ENCODE measurements at places on chromosomes 16 and 17.

DNA sequence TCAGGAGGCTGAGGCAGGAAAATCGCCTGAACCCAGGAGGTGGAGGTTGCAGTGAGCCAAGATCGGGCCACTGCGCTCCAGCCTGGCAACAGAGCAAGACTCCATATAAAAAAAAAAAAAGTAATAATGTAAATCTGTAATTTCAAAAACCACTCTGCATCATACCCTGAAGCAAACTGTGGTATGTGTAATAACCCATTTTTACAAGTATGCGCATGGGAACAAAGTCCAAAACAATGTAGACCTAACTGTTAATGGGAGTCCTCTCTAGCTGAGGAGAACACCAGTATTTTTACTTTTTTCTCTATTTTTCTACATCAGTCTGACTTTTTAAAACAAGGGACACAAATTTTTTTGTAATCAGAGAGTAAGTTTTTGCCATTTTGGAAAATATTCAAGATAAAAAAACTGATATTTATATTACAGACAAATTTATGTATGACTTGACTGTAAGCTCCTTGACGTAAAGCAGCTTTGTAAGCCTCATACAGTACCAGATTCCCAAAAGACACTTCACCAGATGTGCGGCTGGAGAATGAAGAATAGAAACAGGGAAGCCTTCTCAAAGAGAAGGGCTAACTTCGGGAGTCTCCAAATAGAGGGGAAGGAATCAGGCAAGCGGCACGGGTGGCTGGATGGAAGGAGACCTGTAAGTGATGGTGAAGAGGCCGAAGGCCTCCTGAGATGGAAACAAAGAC is 25.7 kb downstream of the CMTM4 start:
- DNase-seq, result no peak
- H3K27ac ChIP-seq, result no peak overlapping the region
- H3K4me3 ChIP-seq, result no peak overlapping the region
- no peaks in the 10 kb centered on the region for H3K27me3 ChIP-seq

DNA sequence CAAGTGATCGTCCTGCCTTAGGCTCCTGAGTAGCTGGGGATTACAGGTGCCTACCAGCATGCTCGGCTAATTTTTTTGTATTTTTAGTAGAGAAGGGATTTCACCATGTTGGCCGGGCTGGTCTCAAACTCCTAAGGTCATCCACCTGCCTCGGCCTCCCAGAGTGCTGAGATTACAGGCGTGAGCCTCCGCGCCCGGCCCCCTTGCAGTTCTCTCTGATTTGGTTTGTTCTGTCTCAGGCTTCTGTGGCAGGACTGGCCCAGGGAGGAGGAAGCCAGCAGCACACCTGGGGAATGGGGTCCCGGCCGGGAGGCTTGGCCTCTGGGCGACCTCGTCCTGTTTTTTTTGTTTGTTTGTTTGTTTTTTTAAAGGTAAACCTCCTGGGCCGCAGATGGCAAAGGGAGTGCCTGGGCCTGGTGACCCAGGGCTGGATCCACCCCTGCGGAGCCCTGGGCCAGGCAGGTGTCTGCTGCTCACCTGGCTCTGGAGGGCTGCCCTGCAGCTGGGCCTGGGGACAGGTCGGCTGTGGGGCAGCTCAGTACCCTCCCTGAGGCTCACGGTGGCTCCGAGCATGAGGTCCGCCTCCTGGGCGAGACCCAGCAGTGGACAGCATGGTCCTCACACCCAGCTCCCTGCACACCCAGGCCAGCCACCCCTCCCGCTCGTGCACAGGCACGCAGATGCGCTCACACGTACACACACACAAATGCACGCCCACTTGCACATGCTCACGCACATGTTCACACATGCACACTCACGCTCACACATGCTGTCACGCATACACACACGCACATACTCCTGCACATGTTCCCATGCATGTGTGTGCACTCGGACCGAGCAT is 3.3 kb upstream of the NUDT16L1 start:
- H3K36me3 ChIP-seq, result peaks cover 22% of the 10 kb centered on the region
- H3K27ac ChIP-seq, result no peak overlapping the region
- H3K4me3 ChIP-seq, result no peak overlapping the region
- DNase-seq, result no peak
- peaks cover 22% of the 10 kb centered on the region for H3K4me1 ChIP-seq
- H3K27me3 ChIP-seq, result no peaks in the 10 kb centered on the region

- no peak for DNase-seq
- no peak overlapping the region for H3K4me3 ChIP-seq
- no peak overlapping the region for H3K27ac ChIP-seq
- peaks cover 20% of the 10 kb centered on the region for H3K4me1 ChIP-seq
Measured at GRCh38 chr17:8372422-8372821, 4.1 kb downstream of the KRABD2 start.

- H3K27me3 ChIP-seq, result no peaks in the 10 kb centered on the region
- H3K36me3 ChIP-seq, result peaks cover 41% of the 10 kb centered on the region
- no peak overlapping the region for H3K4me3 ChIP-seq
Measured at GRCh38 chr17:42347198-42347597, 41.0 kb downstream of the STAT3 start.

DNA sequence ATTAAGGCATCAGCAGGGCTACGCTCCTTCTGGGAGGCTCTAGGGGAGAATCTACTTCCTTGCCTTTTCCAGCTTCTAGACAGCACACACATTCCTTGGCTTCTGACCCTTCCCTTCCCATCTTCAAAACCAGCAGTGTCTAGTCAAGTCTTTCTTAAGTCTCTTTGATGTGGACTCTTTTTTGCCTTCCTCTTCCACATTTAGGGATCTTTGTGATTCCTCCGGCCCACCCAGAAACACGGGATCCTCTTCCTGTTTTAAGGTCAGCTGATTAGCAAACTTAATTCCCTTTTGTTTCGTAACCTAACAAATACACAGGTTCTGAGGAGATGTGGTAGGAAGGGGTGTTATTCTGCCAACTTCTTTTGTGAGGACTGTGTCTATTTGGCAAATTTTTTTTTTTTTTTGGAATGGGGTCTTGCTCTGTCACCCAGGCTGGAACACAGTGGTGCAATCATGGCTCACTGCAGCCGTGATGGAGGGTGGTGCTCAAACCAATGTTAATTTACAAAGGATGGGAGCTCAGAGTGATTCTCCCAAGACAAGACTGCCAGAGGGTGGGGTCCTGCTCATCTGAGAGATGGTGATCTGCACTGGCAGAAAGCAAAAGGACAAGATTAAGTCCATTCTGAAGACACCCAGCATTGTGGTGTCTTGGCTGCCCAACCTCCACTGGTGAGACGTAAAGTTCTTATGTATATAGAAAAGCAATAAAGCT is 14.7 kb downstream of the KNOP1 start:
- H3K36me3 ChIP-seq, result peaks cover 64% of the 10 kb centered on the region
- no peak for DNase-seq
- H3K4me3 ChIP-seq, result no peak overlapping the region
- no peak overlapping the region for H3K27ac ChIP-seq

DNA sequence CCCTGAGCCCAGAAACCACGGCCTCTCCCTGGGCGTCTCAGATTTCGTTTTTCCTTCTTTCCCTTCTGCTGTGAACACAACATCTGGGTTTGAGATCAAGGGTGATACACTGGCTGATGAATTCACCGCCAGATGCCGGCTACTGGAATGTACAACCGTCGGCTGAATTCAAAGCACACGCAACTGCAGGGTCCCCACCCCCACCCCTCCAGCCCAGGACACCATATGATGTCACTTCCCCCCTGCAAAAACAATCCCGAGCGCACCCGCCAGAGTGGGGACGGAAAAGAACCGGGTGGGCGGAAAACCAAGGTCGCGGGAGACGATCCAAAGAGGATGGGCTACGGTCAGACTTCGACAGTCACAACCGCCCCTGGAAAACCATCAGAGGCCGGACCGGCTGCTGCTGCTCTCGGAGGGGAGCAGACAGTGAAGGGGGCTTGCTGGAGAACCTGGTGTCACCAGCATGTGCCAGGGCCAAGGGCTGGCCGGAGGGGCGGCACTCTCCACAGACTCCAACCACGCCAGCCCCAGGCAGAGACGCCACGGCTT is 23.3 kb downstream of the CEP295NL start:
- no peak overlapping the region for H3K27ac ChIP-seq
- no peak for DNase-seq
- H3K27me3 ChIP-seq, result peaks cover 4% of the 10 kb centered on the region
- H3K36me3 ChIP-seq, result no peaks in the 10 kb centered on the region
- H3K4me3 ChIP-seq, result peak overlapping the region; percentile 37

GRCh38 chr17:29250666-29251065 is 4.0 kb downstream of the CRYBA1 start:
- H3K4me1 ChIP-seq, result no peaks in the 10 kb centered on the region
- peaks cover 1% of the 10 kb centered on the region for H3K36me3 ChIP-seq
- no peak overlapping the region for H3K27ac ChIP-seq
- H3K27me3 ChIP-seq, result no peaks in the 10 kb centered on the region

- no peak overlapping the region for H3K4me3 ChIP-seq
- H3K36me3 ChIP-seq, result no peaks in the 10 kb centered on the region
- H3K4me1 ChIP-seq, result no peaks in the 10 kb centered on the region
Measured at GRCh38 chr17:74186498-74186897, 17.0 kb upstream of the RPL38 start.

DNA sequence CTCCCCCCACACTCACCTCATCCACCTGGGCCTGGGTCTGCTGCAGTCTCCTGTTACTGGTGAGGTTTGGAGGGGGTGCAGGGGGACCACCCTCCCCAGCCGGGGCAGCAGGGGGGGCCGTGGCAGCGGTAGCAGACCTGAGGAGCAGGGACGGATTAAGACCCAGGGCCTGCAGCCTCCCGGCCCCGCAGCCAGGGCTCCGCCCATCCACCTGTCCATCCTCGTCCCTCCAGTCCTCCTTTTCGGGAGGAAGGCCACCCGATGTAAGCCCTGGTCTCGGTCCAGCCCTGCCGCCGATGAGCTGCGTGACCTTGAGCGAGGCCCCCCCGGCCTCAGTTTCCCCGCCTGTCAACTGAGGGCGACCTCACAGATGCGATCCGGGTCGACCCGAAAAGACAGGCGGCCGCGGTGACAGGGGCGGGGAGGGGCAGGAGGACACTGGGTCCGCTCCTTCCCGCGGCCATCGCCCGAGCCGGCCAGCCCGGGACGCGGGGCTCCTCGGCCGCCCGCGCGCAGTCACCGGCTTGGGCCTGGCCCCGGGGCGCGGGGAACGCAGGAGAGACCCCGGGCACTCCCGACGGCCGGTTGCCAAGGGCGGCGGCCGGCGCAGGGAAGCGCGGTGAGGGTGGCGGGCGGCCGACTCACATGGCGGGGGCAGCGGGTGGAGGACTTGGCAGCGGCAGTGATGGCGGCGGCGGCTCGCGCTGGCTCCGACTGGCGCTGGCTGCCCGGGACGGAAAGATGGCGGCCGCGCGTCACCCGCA is at the start of gene VAMP2:
TSS of gene VAMP2 (minus strand) at position 716 of the 764 bp plus-strand sequence. CDS start at position 647, 69 bp downstream.
- H3K36me3 ChIP-seq, result peaks cover 31% of the 10 kb centered on the region
- peak within 1 kb of the TSS; percentile 86 for H3K4me3 ChIP-seq
- H3K4me1 ChIP-seq, result peaks cover 72% of the 10 kb centered on the region
- peak; percentile 74 for DNase-seq
